ENCODE measurements at places on chromosomes 1 and 21. TPM values are rescaled to one million over a fixed set of nuclear protein-coding genes. Genes with fewer than 3 reads are reported as not detected.
A peak's percentile ranks its signal among the peaks of the same experiment; 100 is the strongest.

GRCh38 chr1:53413175-53414001, 45.8 kb upstream of the DMRTB1 start:
- no peak for DNase-seq

DNA sequence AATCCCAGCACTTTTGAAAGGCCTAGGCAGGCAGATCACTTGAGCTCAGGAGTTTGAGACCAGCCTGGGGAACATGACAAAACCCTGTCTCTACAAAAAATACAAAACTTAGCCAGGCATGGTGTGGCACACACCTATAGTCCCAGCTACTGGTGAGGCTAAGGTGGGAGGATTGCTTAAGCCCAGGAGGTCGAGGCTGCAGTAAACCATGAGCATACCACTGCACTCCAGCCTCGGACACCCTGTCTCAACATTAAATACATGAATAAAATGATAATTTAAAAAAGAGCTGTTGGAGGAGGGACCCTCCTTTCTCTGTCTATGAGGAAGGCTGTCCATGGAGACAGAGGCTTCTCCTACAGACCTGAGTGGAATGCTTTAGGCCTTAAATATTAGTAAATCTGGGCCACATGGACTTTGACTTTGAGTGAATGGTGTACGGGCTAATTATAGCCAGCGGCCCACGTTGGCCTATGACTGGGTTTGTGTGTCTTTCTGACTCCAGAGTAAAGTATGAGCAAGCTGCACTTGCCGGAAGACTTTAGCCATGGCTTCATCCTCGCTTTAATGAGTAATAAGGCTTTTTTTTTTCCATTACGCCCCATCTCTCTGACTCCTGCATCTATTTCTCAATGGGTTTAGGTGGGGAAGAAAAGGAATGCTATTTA, 21.3 kb downstream of the RAB3B start:
- DNase-seq, result no peak

- DNase-seq, result no peak
These were observed 31.0 kb downstream of the ARID1A start for GRCh38 chr1:26726784-26727183.

- no peak for DNase-seq
These were observed 21.2 kb upstream of the ERO1B start for GRCh38 chr1:236302941-236303340.

DNA sequence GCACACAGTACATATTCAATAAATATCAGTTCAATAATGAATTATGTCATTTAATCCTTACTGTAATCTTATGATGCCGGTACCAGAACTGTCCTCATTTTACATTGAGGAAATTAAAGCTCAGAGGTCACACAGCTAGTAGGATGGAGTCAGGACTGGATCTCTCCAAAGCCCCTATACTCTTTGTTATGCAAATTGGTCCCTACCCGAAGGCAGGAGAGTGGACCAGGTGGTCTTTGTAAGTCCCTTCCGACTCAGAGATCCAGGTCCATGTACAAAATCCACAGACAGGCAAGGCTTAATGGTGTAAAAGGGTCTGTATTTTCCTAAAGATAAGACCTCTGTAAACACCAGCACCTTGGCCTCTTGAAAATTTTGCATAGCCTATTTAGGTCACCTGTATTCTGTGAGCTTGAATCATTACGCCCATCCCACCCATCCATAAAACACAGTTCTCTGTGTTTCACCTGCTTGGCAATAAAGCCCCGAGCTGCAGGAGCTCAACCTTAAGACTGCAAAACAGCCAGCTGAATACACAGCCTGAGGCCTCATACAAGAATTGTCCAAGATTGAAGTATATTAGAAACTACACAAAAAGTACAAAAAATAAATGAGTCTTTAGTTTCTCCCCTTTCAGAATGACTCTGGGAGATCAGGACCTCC, 41.7 kb downstream of the PLXNA2 start:
- DNase-seq, result no peak

- DNase-seq, result no peak
These were observed 13.2 kb upstream of the UMODL1 start for GRCh38 chr21:42057851-42058437.

Gene CELA3A
- total RNA-seq, result not detected

DNA sequence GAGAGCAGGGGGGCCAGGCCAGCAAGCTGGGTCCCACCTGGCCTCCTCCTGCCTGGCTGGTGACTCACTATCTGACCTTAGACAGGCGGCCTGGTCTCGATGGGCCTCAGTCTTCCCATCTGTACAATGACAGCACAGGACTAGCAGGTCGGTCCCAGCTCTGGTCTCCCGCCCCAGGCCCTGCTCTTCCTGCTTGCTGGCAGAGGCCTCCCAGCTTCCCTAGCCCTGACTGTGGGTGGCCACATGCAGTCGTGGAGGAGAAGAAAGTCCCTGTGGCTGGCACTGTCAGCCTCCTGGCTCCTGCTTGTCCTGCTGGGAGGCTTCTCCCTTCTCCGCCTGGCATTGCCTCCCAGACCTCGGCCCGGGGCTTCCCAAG, 817 bp downstream of the EXTL1 start:
- no peak for DNase-seq

DNA sequence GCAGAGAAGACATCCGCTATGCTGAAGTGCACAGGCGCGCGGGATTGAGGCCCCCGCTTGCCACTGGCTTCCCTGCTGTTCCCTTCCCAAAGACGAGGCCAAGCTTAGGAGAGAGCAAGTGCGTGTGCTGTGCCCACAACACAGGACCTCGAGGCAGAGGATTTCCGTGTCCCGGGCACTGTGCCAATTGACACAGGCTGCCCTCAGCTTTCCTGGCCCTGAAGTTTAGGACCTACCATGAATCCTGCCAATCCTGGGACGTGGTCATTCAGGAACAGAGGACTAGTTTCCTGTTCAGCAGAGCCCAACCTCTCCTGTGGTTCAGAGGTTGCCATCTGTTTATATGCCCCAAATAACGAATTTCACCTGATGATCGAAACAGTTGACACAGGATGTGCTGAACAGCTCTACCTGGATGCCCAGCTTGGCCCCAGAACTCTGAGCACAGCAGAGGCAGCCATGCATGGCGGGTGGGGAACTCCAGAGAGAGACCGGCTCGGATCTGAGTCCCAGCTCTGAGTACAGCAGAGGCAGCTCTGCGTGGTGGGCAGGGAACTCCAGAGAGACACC, 22.0 kb downstream of the SLC37A1 start:
- DNase-seq, result peak; percentile 38

Data from lower lobe of right lung (tissue), 2 donors.